CD8-positive, alpha-beta memory T cell (primary cell): ENCODE measurements at places on chromosomes 3 and 15.
A peak's percentile ranks its signal among the peaks of the same experiment; 100 is the strongest.

- no peak for DNase-seq
These were observed 272.3 kb upstream of the NECTIN3 start for GRCh38 chr3:110799271-110799670.

GRCh38 chr3:153967260-153967659 is 153.9 kb upstream of the ARHGEF26 start:
- DNase-seq: no peak

- no peak for DNase-seq
These were observed 647.1 kb downstream of the NTRK3 start for GRCh38 chr15:87609474-87609873.

DNA sequence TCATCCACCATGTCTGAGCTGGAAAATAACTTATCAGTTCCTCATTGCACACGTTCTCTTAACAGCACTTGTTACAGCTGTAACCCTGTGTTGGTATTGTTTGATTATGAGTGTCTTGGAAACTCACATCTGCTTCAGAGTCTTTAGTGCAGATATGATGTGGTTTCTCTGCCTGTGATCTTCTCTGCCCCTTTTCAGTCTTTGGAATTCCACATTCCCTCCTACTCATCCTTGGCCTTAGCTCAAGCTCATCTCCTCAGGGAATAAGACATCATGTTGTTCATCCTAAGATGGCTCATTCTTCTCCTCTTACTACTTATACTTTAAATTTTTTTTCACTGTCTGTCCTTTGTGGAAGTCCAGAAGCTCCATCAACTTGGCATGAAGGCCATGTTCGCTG is 77.7 kb downstream of the SYNPR start:
- DNase-seq: no peak

GRCh38 chr3:37126856-37127255 is 47.5 kb downstream of the LRRFIP2 start:
- no peak for DNase-seq

DNA sequence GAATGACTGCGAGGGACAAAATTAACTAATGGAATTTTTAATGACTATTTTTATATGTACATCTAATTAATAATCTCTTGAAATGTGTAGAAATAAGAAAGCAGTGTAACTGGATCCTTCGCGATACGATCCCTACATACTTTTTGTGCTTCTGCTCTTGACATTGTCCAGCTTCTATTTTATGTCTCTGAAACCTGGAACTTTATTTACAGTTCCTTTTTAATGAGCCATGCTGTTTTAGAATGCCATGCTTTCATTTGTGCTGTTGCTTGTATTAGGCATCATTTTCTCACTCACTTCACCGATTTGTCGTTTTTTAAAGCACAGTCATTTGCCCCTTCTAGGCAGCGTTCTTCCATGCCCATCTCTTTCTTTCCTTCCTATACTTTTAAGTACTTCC is 301.3 kb downstream of the EDEM1 start:
- DNase-seq: no peak

GRCh38 chr15:66701422-66702034 is 508 bp upstream of the SMAD6 start:
- DNase-seq: peak; percentile 51

DNA sequence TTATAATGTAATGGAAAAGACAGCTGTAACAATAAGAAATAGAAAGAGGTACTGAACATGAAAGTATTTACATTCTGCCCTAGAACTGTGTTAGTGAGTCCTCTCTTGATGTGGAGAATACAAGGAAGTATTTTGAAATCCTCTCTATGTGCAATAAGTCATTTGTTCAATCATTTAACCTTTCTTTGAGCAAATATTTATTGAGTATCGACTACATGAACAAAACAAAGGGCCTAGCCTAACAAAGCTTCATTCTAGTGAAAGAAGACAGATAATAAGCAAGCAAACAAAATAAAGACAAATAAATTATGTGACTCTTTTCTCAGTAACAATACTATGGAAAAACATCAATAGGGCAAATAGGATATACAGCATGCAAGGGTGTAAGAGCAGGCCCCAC is 354.9 kb upstream of the ATP11B start:
- DNase-seq: no peak

DNA sequence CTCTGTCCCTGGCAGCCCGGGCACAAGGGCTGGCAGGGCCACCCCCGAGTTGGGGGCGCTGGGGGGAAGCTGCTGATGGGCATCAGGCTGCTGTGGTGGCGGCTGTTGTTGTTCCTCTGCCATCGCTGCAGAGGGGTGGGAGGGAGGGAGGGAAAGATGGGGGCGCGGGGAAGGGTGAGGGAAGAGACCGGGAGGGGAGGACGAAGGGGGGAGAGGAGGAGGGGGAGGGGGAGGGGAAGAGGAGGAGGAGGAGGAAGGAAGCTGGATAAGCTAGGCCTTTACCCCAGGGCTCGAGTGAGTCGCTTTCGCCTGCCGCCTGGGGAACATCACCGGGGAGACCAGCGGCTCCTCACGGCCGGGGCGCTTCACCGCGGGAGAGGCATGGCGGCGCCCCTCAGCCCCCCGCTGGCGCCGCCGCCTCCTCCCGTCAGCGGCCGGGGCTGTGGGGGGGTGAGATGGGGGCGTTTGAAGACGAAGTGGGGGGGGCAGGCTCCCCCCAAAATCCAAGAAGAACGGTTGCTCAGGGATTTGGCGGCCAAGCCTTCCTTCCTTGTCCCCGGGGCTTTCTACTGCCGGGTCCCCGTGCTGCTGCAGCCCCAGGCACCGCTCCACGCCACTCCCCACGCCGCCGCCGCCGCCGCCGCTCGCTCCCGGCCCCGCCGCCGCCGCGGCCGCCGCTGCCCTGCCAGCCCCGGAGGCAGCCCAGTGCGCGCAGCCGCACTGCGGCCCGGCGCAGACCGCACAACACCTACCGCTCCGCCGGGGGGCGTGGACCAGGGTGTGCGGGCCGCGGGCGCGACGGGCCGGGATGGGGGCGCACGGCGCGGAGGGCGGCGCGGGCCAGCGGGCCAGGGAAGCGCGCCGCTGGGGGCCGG is at the start of gene RFX7:
TSS of gene RFX7 (minus strand) at position 717 of the 875 bp plus-strand sequence. CDS start at position 123, 594 bp downstream.
- DNase-seq: peak; percentile 80

GRCh38 chr15:96414875-96415274 is 84.4 kb downstream of the NR2F2 start:
- DNase-seq: no peak

- no peak for DNase-seq
These were observed 1132.5 kb downstream of the TUSC7 start for GRCh38 chr3:117842086-117842485.

DNA sequence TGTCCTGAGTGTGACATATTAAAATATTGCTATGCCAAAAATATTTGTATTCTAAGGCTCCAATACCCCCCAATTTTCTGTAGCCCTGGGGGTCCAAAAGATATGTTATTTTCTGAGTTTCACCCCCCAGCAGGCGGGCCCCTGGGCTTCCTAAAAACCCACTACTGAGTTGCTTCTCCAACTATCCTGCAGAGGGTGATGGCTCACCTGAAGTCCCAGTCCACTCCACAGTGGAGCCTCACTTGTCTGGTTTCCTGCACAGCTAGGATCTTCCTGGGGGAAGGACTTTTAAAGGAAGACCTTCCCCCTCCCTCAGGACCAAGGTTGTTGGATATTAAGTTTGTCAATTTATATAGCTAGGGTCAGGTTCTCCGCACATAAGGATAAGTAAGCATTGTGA is 1181.4 kb downstream of the ROBO2 start:
- DNase-seq: no peak

DNA sequence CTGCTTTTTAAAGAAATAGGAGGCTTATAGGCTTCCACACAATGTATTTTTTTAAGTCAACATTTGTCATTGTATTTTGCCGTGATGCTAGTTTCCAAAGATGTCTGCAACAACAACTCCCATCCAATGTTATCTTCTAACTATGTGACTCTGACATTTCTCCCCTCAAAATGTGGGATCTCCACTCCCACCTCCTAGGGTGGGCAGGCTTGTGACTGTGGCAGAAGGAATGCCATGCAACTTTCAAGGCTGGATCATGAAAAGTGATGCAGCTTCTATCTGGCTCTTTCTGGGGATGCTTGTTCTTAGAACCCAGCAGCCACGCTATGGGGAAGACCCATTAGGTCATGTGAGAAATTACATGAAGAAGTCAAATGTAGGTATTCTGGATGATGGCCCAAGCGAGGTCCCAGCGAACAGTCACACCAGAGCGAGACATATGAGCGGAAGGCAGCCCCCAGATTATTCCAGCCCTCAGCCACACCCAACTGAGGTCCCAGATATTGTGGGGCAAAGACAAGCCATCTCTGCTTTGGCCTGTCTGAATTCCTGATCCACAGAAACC is 124.3 kb downstream of the BDH1 start:
- no peak for DNase-seq

GRCh38 chr3:19744047-19744446 is 190.0 kb downstream of the EFHB start:
- DNase-seq: no peak

DNA sequence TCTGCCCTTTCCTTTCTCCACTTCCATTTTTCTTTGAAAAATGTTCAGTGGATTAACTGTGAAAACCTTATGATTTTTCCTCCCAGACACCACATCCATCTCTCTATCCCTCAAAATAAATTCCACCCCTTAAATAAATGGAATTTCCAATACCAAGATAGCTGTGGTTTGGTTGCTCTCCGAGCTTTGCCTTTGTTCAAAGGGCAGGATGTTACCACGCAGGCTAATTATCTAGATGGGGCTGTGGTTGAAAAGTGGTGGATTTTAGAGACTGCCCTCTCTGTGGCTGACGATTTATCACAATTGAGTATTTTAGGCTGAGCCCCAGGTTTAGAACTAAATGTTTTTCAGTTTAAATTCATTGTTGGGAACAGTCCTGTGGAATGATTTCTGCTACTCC is 36.9 kb upstream of the CMSS1 start:
- no peak for DNase-seq

- DNase-seq: no peak
These were observed 493.9 kb downstream of the NLGN1 start for GRCh38 chr3:173891272-173892100.

DNA sequence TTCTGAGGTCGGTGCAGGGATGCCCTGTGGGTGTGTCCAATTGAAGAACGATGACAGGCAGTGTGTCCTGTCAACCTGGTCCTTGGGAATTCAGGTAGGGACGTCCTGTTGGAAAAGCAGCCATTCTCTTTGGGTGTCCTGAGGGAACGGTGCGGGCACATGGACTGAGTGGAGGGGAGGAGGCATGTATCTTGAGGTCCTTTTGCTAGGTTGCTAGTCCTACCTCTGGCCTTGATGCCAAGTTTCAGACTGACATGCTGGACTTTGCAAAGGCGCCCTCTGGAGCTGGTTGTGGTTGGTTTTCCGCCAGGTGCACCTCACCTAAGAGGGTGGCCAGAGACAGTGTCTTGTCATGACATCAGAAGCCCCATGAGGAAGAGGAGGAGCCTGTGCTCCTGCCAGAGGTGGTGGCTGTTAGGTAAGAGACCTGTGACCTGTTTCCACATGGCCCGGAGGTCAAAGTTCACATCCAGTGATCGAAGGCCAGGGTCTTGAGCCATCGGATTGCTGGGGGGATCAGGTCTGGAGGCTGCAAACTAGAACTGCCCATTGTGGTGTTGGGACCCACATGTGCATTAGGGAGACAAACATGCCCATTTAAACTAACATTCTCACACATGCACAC is 106.3 kb downstream of the SNRPN start:
- DNase-seq: no peak

DNA sequence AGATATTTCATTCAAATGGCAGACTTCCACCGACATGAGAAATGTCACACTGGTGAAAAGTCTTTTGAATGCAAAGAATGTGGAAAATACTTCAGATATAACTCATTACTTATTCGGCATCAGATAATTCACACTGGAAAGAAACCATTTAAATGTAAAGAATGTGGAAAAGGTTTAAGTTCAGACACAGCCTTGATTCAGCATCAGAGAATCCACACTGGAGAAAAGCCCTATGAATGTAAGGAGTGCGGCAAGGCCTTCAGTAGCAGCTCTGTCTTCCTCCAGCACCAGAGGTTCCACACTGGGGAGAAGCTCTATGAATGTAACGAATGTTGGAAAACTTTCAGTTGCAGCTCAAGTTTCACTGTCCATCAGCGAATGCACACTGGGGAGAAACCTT is 8.6 kb upstream of the ZNF621 start:
- DNase-seq: no peak

GRCh38 chr3:49799761-49800160 is at the start of gene CDHR4:
Gene CDHR4 (minus strand): TSS chr3:49799873. CDS start chr3:49799812, 61 bp downstream.
- DNase-seq: no peak

- no peak for DNase-seq
These were observed 808 bp downstream of the ARRDC4 start for GRCh38 chr15:97961067-97961954.

DNA sequence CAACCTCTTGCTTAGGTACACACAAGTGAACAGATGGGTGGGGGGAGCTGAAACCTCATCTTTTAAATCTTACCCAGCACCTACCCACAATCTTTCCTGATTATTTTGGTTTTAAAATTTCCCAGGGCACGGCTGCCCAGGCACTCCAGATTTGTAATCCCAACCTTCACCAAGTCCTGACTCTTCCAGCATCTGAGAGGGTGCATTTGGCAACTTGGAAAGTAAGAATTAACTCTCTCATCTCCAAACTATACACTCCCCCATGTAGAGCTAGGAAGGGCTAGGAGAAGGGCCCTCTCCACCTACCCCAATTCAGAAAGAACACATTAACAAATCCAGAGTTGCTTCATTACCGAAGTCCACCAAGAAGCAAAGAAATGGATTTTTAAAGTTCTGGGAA is 41.7 kb upstream of the PRICKLE2 start:
- no peak for DNase-seq

DNA sequence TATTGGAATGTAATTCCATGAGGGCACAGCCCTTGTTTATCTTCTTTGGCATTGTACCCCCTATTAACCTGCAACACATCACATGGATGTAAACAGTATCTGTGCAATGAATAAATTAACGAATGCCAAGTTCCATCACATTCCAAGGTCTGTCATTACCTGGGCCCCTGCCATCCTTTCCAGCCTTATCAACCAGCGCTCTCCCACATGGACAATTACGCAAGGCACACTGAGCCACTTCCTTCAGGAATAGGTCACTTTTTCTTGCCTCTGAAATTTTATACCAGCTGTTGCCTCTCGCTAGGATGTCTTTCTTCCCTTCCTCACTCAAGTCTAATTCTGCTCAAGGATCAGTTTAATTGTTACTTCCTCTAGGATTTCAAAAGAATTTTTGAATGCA is 1051.8 kb upstream of the CFAP20DC start:
- no peak for DNase-seq

- DNase-seq: no peak
These were observed 372.7 kb upstream of the THBS1 start for GRCh38 chr15:39208187-39208586.

DNA sequence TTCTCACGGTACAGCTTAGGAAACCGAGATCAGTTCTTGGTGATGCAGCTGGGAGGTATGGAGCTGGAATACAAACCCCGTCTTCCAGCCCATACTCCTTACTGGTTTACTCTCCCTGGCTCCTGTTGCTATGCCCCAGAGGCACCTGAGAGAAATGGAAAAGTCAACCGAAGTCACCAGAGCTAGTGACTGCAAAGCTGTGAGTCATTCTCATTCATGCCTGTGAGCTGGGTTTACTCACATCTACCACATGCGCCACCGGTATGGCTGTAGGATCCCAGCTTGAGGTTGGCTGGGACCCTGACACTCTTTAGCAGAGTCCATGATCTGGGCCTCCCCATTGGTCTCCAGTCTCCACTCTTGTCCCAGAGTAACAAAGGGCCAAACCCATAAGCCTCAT is 111.5 kb upstream of the ETV5 start:
- DNase-seq: no peak

GRCh38 chr3:64247991-64248646 is 22.9 kb upstream of the PRICKLE2 start:
- DNase-seq: no peak

- no peak for DNase-seq
These were observed 31.7 kb downstream of the SPINK8 start for GRCh38 chr3:48301800-48302166.
